ENCODE measurements at places on chromosomes 7 and 10.

- no peak for DNase-seq
These were observed 280.5 kb downstream of the ELFN1 start for GRCh38 chr7:1950452-1951158.

DNA sequence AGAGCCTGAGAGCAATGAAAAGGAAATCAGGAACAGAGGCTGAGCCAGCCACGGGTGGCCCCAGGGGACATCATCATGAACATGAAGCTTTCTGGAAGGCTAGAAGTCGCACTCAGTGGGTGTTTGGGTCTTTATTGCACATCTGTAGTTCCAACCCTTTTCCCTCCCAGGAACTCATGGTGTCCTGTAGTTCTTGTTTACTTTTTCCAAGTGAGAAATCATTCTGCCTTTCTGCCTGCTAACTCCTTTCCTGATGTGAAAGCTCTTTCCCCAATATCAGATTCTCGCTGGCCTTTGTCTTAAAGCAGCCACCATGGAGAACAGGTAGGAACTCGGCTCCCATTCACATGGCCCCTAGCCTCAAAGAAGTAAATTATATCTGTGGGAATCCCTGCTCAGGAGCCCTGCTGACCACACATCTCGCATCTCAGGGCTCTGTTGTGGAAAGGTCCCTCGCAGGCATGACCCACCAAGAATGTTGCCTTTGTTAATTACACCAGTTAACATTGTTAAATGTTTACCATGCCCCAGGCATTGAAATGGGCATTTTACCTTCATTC lies 542.7 kb downstream of the TNS3 start:
- no peak for DNase-seq

GRCh38 chr7:91299952-91300775 lies 35.9 kb downstream of the FZD1 start:
- DNase-seq, result no peak

GRCh38 chr7:80869106-80869784 lies 49.6 kb downstream of the SEMA3C start:
- no peak for DNase-seq

DNA sequence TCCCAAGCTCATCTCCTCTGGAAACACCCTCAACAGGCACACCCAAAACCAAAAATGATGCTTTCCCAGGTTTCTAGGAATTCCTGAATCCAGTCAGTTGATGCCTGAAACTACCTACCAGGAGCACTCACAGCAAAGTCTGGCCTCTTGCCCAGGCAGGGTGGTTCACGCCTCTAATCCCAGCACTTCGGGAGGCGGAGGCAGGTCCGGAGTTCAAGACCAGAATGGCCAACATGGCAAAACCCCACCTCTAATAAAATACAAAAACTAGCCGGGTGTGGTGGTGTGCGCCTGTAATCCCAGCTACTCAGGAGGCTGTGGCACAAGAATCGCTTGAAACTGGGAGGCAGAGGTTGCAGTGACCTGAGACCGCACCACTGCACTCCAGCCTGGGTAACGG lies 1.9 kb downstream of the MAD1L1 start:
- DNase-seq, result no peak

DNA sequence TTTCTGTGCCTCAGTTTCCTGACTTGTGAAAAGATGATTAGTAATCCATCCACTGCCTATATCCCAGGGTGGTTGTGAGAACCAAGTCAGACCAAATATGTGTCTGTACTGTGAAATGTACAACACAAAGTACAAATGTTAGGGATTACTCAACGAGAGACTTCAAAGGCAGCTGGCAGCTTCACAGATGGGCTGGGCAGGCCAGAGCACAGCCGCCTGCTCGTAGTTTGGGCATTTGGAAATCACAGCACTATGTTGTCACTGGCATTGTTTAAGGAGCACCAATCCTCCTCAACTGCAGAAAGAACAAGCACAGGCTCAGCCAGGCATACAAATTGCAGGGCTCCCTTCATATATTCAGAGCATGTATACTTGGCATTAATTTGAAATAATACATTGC lies 64.5 kb upstream of the C10orf90 start:
- DNase-seq, result no peak

DNA sequence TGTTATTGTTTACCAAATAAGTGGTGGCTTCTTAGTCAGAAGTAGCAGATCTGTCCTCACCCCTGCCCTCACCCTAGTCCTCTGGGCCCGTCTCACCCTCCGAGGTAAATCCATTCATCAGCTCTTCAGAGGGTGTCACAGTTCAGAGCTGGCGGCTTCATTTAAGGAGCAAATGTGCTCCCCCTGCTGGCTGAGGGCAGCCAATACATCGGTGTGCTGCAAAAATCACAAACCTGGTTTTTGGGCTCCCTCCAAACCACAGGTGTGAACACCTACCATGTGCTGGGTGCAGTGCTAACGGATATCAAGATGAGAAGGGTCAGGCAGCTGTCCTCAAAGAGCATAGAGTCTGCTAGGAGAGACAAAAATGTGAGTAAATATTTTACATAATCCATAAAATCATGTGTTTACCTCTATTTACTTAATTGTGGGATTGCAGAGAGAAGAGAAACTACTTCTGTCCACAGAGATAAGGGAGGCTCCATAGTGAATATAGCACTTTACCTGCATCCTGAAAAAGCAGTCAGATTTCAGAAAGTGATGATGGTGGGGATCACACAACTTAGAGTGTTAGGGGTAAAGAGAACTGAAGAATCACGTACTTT lies 15.5 kb upstream of the CRTAC1 start:
- peak; percentile 70 for DNase-seq

- no peak for DNase-seq
These were observed 102.5 kb downstream of the VIM start for GRCh38 chr10:17330501-17330900.

- peak; percentile 71 for DNase-seq
These were observed 11.5 kb upstream of the CC2D2B start for GRCh38 chr10:95896071-95896850.

GRCh38 chr7:22612776-22613175 lies 112.8 kb upstream of the STEAP1B start:
- DNase-seq, result no peak

- no peak for DNase-seq
These were observed 190.8 kb downstream of the TRIL start for GRCh38 chr7:28767356-28767755.

DNA sequence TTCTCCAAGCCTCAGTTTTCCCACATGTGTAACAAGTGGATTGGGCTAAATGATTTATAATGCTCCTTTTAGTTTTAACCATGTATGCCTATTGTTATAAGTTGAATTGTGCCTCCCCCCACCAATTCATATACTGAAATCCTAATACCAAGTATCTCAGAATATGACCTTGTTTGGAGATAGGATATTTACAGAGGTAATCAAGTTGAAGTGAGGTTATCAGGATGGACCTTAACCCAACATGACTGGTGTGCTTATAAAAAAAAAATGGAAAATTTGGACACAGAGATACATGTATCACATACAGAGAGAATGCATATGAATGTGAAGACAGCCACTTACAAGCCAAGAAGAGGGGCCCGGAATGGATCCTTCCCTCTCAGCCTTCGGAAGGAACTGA lies 117.9 kb upstream of the HABP2 start:
- no peak for DNase-seq

- DNase-seq, result no peak
These were observed 119.6 kb downstream of the ZMIZ1 start for GRCh38 chr10:79188154-79188965.

DNA sequence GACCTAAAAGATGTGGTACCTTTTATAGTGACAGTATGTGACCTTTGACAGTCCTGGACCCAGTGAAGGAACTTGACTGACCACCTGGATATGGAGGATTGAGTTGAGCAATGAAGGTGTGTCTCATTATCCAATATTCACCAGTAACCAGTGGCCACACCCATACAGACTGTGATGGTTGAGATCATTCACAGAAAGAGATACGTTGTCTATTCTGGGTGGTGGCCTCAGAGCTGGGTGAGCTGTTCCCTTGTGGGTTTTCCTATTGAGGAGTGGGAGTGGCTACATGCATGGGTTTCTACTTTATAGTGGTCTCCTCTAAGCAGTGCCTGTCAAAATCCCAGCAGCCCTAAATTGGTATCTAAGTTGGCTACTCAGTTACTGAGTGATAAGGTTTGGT lies 507.4 kb downstream of the SORCS3 start:
- DNase-seq, result no peak

- DNase-seq, result no peak
These were observed 41.4 kb downstream of the CAMK1D start for GRCh38 chr10:12390733-12391132.

GRCh38 chr10:79400146-79401004 lies 45.0 kb downstream of the ZCCHC24 start:
- DNase-seq, result peak; percentile 45

DNA sequence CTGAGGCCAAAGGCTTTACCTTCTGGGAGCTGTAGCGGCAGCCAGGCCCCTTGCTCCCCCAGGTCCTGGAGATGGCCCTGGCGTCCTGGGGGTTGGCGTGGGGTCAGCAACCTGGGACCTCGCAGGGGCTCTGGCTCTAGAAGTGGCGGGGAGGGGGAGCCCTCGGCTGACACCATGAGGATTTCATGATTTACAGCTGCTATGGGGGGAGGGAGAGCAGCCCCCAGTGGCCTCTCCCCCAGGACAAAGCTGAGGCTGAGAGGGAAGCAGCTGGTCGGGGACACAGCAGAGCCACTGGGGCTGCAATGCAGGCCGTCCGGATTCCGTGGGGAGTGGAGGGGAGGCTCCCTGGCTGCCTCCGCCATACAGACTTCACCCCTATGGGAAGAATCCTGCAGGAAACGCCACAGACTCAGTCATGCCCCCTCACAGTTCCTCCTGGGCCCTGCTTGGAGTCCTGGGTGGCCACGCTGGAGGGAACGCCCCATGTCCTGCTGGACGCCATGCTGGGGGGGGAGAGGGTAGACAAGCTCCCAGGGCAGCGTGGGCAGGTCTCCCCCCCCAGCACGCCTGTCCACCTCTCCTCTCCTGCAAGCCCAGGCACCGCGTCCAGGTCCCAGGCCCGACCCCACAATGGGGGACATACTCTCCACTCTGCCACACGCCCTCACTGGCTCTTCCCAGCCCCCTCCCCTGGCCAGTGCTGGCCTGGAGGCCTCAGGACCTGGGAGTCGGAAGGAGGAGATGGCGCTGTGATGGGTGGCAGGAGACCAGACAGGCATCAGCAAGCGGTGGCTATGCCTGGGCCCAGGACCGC lies 243.6 kb downstream of the ELFN1 start:
- DNase-seq, result no peak

GRCh38 chr10:117221156-117221711 lies 19.7 kb upstream of the SLC18A2 start:
- DNase-seq, result no peak

DNA sequence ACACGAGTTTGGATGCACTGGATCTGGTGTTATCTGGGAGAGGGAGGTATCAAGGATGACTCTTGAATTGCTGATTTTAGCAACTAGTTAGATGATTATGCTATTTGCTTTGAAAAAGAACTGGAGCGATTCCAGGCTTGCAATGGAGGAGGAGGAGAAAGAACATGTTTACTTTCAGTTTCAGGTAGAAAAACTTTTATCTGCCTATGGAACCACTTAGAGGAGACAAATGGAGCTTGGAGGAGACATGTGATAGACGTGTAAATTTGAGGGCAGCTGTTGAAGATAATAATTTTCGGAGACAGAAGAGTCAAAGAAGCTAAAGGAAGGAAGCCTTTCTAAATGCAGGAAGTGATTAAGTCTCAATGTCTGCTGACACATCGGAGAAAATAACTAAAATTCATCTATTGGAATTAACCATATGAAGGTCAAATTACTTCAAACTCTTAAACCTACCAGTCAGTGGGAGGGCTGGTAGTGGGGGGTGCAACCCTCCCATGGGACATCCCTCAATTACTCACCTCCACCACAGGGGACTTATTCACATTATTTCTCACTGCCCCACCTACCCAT lies 56.4 kb upstream of the GNAI1 start:
- no peak for DNase-seq

GRCh38 chr10:61125560-61126170 lies 181.7 kb upstream of the RHOBTB1 start:
- peak; percentile 57 for DNase-seq

DNA sequence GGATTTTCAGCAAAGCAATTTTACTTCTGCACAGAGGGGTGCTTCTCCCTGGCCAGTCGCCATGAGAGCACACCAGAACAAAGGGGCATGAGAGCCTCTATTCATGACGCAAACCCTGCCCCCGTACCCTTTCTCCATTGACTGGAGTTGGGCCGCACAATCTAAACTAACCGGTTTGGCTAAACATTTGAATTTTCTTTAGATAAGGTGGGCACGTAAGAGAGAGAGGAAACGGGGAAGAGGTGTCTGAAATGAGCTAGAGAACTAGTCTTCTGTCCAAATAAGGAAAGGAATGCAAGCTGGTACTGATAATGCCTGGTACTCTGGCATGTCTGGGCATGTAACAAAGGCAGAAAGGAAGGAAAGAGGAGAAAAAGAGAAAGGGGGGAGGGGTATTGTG lies 13.2 kb upstream of the SCIN start:
- DNase-seq, result no peak

DNA sequence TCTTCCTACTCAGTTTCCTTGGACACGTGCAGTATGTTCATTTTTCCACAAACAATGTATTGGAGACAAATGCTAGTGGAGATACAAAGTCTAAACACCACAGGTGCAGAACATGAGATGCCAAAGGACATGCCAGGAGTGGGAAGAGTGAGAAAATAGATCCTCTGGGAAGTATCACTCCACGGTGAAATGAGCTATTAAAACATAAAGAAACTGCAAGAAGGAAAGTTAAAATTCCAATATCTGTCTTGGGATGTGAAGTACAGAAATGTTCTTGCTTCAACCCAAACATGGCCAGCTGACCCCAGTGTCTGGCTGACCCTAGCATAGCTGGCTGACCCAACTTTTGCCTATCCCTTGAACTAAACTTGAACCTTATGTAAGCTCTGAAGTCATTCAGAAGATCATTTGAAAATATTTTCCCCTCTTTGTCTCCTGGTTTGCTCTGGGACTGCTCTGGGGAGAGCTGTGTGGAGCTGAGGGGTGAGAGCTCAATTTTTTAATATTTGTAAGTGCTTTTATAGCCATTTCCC lies 59.5 kb downstream of the FZD1 start:
- no peak for DNase-seq

GRCh38 chr10:47449979-47450378 lies 33.9 kb downstream of the ANXA8 start:
- DNase-seq, result no peak

DNA sequence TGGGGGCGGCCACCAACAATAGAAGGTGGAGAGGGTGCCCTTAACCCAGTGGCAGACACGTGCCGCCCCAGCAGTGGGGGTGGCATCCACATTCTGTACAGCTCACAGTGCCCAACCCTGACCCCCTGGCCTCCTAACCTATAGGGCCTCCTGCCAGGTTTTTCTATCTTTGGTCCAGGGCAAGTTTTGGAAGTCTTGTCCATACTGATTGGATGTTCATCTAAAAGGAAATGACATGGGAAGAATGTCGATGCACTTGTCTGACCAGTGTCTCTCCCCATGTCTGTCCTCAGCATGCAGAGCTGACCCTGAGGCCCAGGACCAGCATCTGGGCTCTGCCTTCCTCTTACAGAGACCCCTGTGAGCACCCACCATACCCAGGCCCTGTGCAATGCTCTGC lies 32.3 kb upstream of the ANTXRL start:
- DNase-seq, result no peak

DNA sequence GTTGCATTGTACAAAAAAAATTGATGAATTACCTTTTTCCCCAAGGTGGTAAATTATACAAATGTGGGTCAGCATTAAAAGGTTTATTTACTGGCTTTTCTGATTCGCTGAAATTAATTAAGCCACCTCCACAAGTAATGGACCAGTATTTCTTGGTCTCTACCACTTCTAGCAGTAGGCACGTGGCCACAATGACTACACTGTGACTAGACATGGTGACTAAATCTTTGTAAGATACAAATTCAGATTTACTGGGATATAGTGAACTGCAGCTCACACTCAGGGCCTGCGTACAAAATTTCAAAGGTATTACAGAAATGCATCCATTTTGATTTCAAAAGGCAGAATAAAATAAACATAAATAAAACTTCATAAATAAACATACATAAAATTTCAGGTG lies 10.9 kb downstream of the HPSE2 start:
- no peak for DNase-seq
